Stimulated activated naive B cell treated with anti-CD40 and anti-IgM and Interleukin-4, amounts not matched to agents 10 μg/mL and 1 μg/mL and 100 μg/mL, for 72 hours (primary cell): ENCODE measurements at places on chromosomes 11 and 22.

GRCh38 chr22:38144025-38144405 is 33.5 kb upstream of the BAIAP2L2 start:
- no peak for DNase-seq

- DNase-seq, result no peak
These were observed 640.9 kb downstream of the BRD1 start for GRCh38 chr22:49186762-49187161.

DNA sequence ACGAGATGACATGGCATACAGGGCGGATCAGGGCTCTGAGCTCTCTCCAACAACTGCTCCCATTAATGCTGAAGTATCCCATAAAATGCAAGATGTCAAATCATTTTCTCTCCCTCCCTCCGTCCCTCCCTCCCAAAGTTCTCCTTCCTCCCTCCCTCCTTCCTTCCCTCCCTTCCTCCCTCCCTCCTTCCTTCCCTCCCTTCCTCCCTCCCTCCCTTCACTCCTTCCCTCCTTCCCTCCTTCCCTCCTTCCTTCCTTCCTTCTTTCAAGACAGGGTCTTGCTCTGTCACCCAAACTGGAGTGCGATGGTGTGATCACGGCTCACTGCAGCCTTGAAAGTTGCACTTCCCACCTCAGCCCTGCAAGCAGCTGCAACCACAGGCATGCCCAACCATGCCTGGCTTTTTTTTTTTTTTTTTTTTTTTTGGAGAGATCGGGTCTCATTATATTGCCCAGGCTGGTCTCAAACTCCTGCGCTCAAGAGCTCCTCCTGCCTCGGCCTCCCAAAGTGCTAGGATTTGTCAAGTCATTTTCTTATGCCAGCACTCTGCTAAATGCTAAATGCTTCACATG is 38.2 kb downstream of the TXN2 start:
- DNase-seq, result no peak

DNA sequence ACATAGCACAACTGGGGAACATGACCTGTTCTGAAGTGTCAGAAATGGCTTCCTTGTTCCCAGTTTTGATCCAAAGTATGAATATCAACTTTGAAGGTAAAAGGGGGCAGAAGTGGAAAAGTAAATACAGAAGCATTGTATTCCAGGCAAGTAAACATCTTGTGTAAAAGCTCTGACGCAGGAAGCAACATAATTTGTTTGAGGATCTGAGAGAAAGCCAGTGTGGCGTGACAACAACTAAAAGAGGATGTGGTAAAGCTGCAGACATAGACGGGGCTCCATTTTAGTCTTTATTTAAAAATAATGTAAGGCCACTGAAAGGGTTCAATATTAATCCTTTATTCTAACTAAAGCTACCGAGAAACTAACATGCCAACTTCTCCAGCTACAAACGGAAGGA is 310.2 kb downstream of the DLG2 start:
- peak; percentile 31 for DNase-seq

DNA sequence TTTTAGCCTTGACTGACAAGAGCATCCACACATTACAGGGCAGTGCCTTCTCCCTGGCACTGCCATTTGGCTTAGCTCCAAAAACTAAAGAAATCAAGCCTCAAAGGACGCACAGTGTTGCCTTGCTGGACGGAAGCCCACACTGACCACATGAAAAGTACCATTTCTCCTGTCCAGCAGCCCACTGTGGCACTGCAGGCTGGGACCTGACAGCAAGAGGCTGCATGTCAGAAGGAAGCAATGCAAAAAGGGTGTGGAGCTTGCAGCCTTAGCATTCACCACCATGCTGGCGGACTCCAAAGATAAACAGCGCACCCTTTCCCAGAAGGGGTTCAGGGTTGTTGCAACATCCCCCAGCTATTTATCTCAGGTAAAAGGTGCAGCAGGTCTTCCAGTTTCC is 109.3 kb upstream of the BMAL1 start:
- DNase-seq, result no peak

DNA sequence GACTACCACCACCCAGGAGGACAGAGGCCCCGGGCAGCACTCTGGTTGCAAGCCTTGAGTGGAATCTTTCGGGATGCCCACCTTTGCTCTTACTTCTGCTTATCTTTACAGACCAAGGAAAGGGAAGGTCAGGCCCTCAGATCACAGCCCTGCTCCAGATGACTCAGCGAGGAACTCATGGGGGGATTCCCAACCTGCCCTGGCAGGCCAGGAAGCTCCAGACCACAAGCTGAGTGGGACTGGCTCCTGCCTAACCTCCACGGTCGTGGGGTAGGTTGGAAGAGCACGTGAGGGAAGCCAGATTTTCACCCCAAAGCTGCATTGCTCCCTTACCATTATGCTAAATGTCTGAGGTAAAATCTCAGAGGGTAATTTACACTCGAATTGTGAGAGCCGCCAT is 11.8 kb downstream of the TBC1D10A start:
- peak; percentile 77 for DNase-seq

DNA sequence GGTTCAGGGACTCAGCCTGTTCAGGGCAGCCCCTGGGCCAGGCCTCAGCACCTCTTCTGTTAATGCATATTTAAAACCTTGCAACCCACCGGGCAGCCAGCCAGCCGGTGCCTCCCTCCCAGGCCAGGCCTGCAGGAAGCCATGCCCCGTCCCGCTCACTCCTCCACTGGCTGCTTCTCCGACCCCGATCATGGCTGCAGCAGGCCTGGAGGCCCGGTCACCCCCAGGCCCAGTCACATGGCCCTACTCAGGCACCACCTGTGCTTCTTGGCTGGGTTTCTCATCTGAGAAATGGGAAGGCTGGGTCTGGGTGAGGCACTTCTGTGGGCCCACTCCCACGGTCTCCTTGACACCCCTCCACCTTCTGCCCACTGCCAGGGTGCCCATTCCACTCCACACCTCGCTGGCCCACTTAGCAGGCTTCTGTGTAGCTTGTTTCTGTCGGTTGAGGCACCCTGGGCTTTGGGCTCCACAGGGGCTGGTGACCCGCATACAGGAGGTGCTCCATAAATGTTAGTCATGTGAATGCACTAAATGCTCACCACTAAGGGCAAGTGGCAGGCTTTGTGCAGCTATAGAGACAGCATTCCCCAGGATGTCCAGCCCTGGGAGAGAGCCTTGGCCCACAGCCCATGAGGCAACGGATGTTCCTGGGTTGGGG is 11.4 kb downstream of the RTN4R start:
- no peak for DNase-seq

DNA sequence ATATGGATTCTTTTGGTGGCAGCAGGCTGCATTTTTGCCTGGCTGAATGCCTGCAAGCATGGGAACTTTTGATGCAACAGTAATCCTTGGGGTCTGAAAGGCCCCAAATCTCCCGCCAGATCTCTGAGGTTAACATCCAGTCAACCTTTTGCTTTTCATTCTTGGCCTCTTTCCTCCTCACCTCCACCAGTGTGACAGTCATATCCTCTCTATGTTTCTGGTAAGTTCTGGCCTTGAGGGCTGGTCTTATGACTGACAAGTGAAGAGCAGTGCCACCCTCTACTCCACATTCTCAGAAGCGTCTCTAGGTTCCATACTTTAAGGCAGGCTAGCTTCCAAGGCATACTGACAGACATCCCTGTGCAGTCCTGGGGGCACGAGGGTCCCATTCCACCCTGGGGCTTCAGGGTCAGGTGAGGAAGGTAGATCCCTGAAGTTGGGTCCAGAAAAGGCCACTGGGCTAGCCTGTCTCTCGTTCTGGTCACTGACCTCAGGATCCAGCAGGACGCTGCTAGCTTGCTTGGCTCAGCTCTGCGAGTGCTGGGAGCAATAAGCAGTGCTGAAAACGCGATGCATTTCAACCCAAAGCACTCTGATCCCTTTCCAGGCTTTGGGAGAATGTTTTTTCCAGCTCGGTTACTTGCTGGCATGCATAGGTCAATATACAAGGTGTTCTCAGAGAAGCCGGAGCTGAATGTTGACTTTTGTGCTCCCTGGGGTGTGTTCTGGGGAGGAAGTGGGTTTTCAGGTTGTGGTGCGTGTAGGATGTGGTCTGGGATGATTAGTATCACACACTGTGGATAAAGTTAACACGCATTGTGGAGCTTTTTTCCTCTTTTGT is 75.2 kb downstream of the PTPRJ start:
- peak; percentile 34 for DNase-seq

DNA sequence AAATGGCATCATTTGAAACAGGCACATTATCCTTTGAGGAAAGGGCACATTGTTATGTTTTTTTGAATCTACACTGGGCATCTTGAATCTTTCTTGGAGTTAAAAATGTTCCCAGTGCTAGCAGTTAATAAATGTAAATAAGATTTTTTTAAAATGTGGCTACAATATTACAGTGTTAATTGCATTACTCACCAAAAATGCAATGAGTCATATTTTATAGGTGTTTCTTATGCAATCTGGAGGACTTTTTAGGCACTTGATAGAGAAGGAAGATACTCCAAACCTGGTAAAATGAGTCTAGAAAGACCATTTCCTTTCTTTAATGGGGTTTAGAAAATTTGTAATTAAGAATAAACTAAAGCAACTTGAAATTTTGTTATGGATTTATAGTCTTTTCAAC is 238.0 kb downstream of the METTL15 start:
- no peak for DNase-seq
